ENCODE measurements at places on chromosomes 4 and X. TPM values are rescaled to one million over a fixed set of nuclear protein-coding genes. Genes with fewer than 3 reads are reported as not detected.

DNA sequence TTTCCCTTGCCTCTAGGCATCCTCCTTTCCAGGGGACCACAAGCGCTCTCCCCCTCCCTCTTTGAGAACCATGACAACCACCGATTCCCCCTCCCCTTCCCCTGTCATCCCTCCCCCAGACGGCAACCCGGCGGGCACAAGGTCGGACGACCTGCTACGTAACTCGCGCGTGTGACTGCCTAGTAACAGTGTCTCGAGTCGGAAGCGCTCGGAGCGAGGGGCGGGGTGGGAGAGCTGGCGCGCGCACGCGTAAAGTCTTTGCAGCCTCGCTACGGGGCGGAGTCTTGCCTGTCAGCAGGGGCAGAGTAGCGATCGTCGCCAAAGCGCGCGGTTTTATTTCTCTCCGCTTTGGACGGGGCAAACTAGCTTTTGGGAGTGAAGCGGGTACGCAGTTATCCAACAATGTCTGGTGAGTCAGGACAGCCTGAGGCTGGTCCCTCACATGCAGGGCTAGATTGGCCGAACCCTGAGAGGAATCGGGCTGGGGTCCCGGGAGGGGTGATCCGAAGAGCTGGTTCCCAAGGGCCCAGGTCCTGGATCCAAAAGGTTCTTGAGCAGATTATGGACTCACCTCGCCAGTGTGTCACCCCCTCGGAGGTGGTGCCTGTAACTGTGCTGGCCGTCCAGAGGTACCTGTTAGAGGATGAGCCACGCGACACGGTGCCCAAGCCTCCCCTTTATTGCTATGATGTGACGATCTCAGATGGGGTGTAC is at the start of gene RADX:
Gene RADX, plus strand, starts transcription at position 300 of the 714 bp plus-strand sequence. Its CDS starts 103 bp downstream, at position 403.
- H3K36me3 ChIP-seq, result no peaks in the 10 kb centered on the region
- DNase-seq, result peak; percentile 82
- peak within 1 kb of the TSS; percentile 50 for H3K4me3 ChIP-seq
- no peaks in the 10 kb centered on the region for H3K4me1 ChIP-seq
- H3K27ac ChIP-seq, result no peak within 1 kb of the TSS
- no peaks in the 10 kb centered on the region for H3K27me3 ChIP-seq

- no peaks in the 10 kb centered on the region for H3K4me1 ChIP-seq
- no peaks in the 10 kb centered on the region for H3K36me3 ChIP-seq
- H3K27ac ChIP-seq, result no peak overlapping the region
- DNase-seq, result no peak
- H3K27me3 ChIP-seq, result no peaks in the 10 kb centered on the region
Measured at GRCh38 chrX:129091097-129091496, 432.2 kb downstream of the SMARCA1 start.

DNA sequence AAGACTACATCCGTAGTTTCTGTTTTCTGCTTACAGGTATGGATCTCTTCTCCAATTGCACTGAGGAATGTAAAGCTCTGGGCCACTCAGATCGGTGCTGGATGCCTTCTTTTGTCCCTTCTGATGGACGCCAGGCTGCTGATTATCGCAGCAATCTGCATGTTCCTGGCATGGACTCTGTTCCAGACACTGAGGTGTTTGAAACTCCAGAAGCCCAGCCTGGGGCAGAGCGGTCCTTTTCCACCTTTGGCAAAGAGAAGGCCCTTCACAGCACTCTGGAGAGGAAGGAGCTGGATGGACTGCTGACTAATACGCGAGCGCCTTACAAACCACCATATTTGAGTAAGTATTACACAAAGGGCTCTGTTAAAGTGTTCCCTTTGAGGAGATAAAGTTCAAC is 13.8 kb downstream of the PCDH10 start:
- no peaks in the 10 kb centered on the region for H3K4me1 ChIP-seq
- no peaks in the 10 kb centered on the region for H3K27me3 ChIP-seq
- no peak for DNase-seq
- no peak overlapping the region for H3K4me3 ChIP-seq

GRCh38 chrX:42857766-42858165 is 79.8 kb upstream of the PPP1R2C start:
- DNase-seq, result no peak
- no peak overlapping the region for H3K4me3 ChIP-seq
- H3K4me1 ChIP-seq, result no peaks in the 10 kb centered on the region
- no peak overlapping the region for H3K27ac ChIP-seq
- no peaks in the 10 kb centered on the region for H3K36me3 ChIP-seq

DNA sequence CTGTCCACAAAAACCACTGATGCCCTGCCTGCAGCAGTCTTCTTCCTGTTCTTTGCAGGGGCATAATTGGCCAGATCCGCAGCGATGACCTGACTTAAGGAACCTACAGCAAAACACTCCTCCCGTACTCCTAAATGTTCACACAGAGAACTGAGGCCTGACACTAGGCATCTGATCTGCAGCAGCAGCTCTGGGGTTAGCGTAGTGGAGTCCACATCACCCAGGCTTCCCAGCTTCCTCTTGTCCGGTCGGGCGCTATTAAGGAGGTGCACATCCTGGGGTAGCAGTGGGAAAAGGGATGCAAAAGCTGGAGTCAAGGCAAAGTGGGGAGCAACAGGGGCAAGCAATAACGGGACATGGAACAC is 758 bp downstream of the SCFD2 start:
- DNase-seq, result no peak
- peak overlapping the region; percentile 96 for H3K4me3 ChIP-seq
- no peak overlapping the region for H3K27ac ChIP-seq
- H3K4me1 ChIP-seq, result no peaks in the 10 kb centered on the region
- H3K36me3 ChIP-seq, result no peaks in the 10 kb centered on the region

DNA sequence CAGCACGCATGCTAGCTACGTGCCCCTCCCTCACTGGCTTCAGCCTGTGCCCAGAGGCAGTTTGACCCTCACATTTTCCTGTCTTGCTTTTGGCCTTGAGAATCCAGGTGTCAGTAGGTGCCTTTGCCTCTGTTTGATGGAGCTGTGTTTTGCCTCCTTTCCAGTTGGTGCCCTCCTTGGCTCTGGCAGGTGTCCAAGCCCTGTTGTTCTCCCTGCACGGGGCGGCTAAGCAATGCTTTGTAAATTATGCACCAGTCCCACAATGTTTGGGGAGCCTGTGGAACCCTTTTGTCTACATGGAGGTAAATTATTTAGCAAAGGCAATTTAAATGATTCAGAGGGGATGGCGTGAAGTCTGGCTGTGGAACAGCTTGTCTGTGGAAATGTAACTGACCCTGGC is 202.9 kb upstream of the BOD1L1 start:
- H3K4me3 ChIP-seq, result no peak overlapping the region
- no peak overlapping the region for H3K27ac ChIP-seq
- DNase-seq, result no peak
- H3K36me3 ChIP-seq, result no peaks in the 10 kb centered on the region
- H3K4me1 ChIP-seq, result peaks cover 13% of the 10 kb centered on the region
- H3K27me3 ChIP-seq, result no peaks in the 10 kb centered on the region

GRCh38 chr4:60744767-60745166 is 455.4 kb upstream of the ADGRL3 start:
- H3K27ac ChIP-seq, result no peak overlapping the region
- no peaks in the 10 kb centered on the region for H3K36me3 ChIP-seq
- no peaks in the 10 kb centered on the region for H3K27me3 ChIP-seq
- H3K4me1 ChIP-seq, result no peaks in the 10 kb centered on the region

GRCh38 chrX:51332188-51332942 is at the start of gene NUDT10:
TSS of gene NUDT10 (plus strand) at chrX:51332822. CDS start at chrX:51332966, 144 bp downstream.
- no peaks in the 10 kb centered on the region for H3K36me3 ChIP-seq
- H3K27me3 ChIP-seq, result no peaks in the 10 kb centered on the region
- H3K4me3 ChIP-seq, result peak within 1 kb of the TSS; percentile 47
- H3K27ac ChIP-seq, result no peak within 1 kb of the TSS

- H3K27ac ChIP-seq, result no peak overlapping the region
- no peak overlapping the region for H3K4me3 ChIP-seq
- H3K27me3 ChIP-seq, result no peaks in the 10 kb centered on the region
- H3K36me3 ChIP-seq, result no peaks in the 10 kb centered on the region
- no peaks in the 10 kb centered on the region for H3K4me1 ChIP-seq
Measured at GRCh38 chr4:179941911-179942310, 2301.3 kb upstream of the TENM3 start.

DNA sequence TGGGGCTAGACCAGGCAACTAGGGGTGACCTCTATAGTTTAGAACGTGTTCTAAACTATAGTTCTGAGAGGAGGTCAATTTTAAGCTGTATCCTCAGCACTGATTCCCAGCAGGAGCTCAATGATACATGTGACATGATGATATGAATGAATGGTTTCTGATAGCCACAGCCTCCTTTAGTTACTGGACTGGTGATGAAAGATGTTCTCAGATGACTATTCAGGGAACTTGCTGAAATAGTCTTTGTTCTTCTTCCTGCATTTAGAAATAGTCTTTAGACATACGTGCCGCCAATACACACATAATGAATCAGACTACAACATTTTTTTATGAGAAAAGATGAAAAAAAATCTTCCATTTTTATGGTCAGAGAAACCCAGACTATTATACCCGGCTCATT is 116.3 kb upstream of the TMEM150C start:
- no peaks in the 10 kb centered on the region for H3K36me3 ChIP-seq
- H3K4me3 ChIP-seq, result no peak overlapping the region
- H3K27me3 ChIP-seq, result no peaks in the 10 kb centered on the region
- no peaks in the 10 kb centered on the region for H3K4me1 ChIP-seq
- no peak for DNase-seq

DNA sequence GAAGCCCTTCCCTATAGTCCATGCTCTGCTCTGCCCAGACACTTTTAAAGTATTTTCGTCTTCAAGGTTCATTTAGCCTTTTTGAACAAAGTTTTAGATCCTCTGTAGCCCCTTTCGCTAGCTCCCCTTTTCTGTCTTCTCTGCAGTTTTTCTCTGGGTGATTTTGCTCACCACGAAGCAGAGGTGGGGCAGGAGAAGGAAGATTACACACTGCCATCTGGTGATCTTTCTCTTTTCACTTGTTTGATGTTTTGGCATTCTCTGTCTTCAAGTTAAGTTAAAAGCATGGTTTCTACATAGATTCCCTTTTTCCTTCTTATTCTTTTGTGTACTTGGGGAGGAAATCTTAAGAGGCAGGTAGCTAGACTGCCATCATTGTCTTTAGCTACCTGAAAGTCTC is 43.9 kb downstream of the CC2D2A start:
- no peak overlapping the region for H3K4me3 ChIP-seq
- no peaks in the 10 kb centered on the region for H3K27me3 ChIP-seq
- no peak overlapping the region for H3K27ac ChIP-seq
- no peaks in the 10 kb centered on the region for H3K4me1 ChIP-seq
- peaks cover 26% of the 10 kb centered on the region for H3K36me3 ChIP-seq
- no peak for DNase-seq

GRCh38 chrX:9132036-9132638 is 98.2 kb upstream of the FAM9B start:
- no peaks in the 10 kb centered on the region for H3K27me3 ChIP-seq
- H3K27ac ChIP-seq, result no peak overlapping the region
- H3K4me1 ChIP-seq, result no peaks in the 10 kb centered on the region
- H3K4me3 ChIP-seq, result no peak overlapping the region

DRD5 gene
- not detected for total RNA-seq

PPP1R3F gene
- total RNA-seq, result 24.2 TPM

S100G gene
- not detected for total RNA-seq

EREG gene
- total RNA-seq, result 3.1 TPM

AWAT2 gene
- total RNA-seq, result not detected
